PC-9 (cell line): ENCODE measurements at places on chromosomes 3 and 15. TPM values are rescaled to one million over a fixed set of nuclear protein-coding genes. Genes with fewer than 3 reads are reported as not detected.
A peak's percentile ranks its signal among the peaks of the same experiment; 100 is the strongest.

ABHD2 gene
- 86.8 and 148 TPM in 2 replicates for total RNA-seq

DNA sequence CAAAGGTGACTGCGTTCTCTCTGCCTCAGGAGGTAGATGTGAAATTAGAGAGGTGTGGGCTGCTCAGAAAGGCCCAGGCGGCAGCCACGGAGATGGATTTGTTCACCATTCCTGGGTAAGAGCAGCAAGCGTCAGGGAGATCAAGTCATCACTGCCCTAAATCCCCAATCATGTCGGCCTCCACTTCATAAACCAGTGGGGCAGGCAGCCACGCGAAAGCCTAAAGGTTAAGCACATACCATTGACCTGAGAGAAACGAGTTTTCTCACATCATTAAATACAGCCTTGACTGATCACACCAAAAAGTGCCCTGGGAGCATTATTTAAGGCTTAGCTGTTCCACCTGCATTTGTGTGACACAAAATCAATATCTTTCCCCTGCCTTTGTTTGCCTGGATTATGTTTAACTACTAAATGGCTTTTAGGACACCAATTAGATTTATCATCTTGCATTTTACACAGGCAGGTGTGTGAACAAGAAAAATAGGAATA is 50.7 kb upstream of the FOXB1 start:
- no peak overlapping the region for H3K4me3 ChIP-seq
- peaks cover 22% of the 10 kb centered on the region for H3K4me1 ChIP-seq
- peak; percentile 90 for DNase-seq
- H3K36me3 ChIP-seq, result no peaks in the 10 kb centered on the region
- H3K27me3 ChIP-seq, result no peaks in the 10 kb centered on the region
- H3K27ac ChIP-seq, result peak overlapping the region; percentile 67

- H3K36me3 ChIP-seq, result no peaks in the 10 kb centered on the region
- no peaks in the 10 kb centered on the region for H3K4me1 ChIP-seq
- DNase-seq, result no peak
- no peak overlapping the region for H3K4me3 ChIP-seq
Observed at GRCh38 chr15:64134345-64134829, 17.1 kb upstream of the SNX22 start.

GRCh38 chr15:38665586-38666305 is 101.1 kb upstream of the RASGRP1 start:
- no peak overlapping the region for H3K4me3 ChIP-seq
- H3K4me1 ChIP-seq, result no peaks in the 10 kb centered on the region
- no peaks in the 10 kb centered on the region for H3K36me3 ChIP-seq
- no peak overlapping the region for H3K27ac ChIP-seq
- H3K27me3 ChIP-seq, result no peaks in the 10 kb centered on the region

DNA sequence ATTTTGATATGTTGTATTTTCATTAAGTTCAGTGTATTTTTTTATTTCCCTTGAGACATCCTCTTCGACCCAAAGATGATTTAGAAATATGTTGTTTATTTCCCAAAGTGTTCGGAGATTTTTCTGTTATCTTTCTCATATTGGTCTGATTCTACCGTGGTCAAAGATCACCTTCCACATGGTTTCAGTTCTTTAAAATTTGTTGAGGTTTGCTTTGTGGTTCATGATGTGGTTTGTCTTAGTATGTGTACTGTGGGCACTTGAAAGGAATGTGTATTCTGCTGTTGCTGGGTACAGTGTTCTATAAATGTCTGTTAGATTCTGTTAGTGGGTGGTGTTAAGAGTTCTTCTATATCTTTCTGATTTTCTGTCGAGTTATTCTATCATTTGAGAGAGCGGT is 103.4 kb upstream of the FHIT start:
- no peak overlapping the region for H3K27ac ChIP-seq
- H3K4me1 ChIP-seq, result no peaks in the 10 kb centered on the region
- H3K27me3 ChIP-seq, result no peaks in the 10 kb centered on the region
- DNase-seq, result no peak
- H3K4me3 ChIP-seq, result no peak overlapping the region

GRCh38 chr15:24039683-24040082 is 352.6 kb upstream of the NDN start:
- H3K4me1 ChIP-seq, result no peaks in the 10 kb centered on the region
- H3K4me3 ChIP-seq, result no peak overlapping the region
- no peak for DNase-seq
- H3K27ac ChIP-seq, result no peak overlapping the region
- no peaks in the 10 kb centered on the region for H3K27me3 ChIP-seq

GRCh38 chr3:14200276-14200675 is 21.7 kb downstream of the LSM3 start:
- H3K4me1 ChIP-seq, result peaks cover 33% of the 10 kb centered on the region
- H3K27ac ChIP-seq, result no peak overlapping the region
- peaks cover 7% of the 10 kb centered on the region; the same call in 1 of the 2 replicates for H3K36me3 ChIP-seq
- no peak for DNase-seq
- no peak overlapping the region for H3K4me3 ChIP-seq

DNA sequence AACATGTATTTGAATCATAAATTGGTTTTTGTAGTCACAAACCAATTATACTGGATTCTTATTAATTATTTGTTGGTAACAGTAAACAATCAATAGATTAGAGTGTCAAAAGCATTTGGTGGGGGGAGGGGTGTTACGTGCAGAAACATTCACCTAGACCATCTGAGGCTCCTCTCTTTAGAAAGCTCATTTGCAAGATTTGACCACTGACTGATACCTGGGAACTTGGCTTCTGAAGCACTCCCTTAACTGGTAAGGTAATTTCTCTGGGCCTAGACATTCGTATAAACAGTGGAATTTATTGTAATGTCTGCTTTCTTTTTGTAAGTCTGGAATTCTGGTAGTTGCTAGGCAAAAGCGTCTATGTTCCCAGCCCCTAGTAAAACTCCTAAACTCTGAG is 243.8 kb upstream of the GBE1 start:
- H3K27me3 ChIP-seq, result no peaks in the 10 kb centered on the region
- no peak overlapping the region for H3K27ac ChIP-seq

DPPA2 gene
- not detected in 2 replicates for total RNA-seq

DNA sequence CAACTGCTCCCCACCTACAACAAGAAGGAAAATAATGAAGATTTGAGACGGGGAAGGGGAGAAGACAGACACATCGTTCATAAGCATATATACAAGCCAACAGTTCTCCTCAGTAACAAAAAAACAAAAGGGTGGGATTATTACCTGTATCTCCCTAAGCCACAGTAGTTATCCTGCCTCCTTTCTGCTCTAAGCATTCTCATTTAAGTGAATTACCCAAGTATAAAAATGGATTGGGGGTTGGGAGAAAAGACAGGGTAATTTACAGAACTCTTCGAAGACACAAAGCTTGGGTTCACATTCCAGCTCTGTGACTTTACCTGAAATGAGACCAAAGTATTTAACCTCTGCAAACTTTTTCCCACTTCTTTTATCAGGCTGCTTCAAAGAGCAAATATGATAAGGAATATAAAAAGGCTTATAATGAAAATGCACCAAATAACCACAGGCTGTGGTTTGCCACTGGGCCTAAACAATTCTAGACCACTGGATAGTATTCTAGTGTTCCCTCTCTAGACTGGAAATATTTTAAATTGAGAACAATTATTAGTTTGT is 64.4 kb downstream of the UACA start:
- H3K27me3 ChIP-seq, result no peaks in the 10 kb centered on the region
- no peak for DNase-seq
- H3K36me3 ChIP-seq, result no peaks in the 10 kb centered on the region
- H3K4me3 ChIP-seq, result no peak overlapping the region

- H3K4me1 ChIP-seq, result peaks cover 69% of the 10 kb centered on the region
- H3K4me3 ChIP-seq, result no peak overlapping the region
- H3K27ac ChIP-seq, result peak overlapping the region; percentile 59
- peak; percentile 92 for DNase-seq
- H3K36me3 ChIP-seq, result peaks cover 22% of the 10 kb centered on the region; the same call in 1 of the 2 replicates
Observed at GRCh38 chr3:158751316-158751715, 19.1 kb upstream of the RARRES1 start.

DNA sequence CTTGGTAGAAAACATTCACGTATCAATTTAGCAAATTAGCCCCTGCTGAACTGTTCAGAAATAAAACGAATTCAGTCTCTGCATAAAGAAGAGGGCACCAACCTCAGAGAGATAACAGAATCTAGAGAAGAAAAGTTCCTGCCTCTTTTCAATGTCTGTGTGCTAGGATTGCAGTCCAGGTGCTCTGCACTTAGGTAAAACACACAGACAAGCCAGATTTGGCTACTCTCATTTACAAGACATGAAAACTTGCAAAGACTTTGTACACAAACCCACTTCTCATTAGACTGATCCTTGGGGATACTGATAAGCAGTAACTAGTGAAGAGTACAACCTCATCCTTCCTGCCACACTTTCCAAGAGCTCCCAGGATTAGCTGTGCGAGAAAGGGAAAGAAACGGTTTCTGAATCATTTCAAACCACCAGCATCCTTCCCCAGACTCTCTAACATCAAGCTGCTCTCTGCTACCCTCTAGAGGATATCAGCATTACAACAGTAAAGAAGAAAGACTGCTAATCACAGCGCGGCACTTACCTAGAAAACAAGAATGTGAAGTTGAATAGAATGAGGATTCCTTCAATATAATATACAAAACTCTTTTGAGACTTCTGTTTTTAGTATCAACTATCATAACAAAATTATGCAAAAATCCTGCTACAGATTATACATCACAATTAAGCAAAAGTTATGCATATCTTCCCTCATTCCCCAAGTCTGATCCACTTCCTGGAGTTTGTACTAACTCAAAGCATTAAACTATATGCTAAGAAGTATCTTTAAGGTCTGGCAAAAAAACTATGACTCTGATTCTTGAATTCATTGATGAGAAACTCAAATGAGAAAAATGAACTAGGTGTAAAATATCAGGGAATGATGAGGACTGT is 306.4 kb downstream of the MAGI1 start:
- H3K36me3 ChIP-seq, result no peaks in the 10 kb centered on the region
- no peaks in the 10 kb centered on the region for H3K4me1 ChIP-seq
- H3K27ac ChIP-seq, result no peak overlapping the region
- no peaks in the 10 kb centered on the region for H3K27me3 ChIP-seq
- H3K4me3 ChIP-seq, result no peak overlapping the region
- DNase-seq, result peak; percentile 16

- DNase-seq, result no peak
- H3K27ac ChIP-seq, result no peak overlapping the region
- no peaks in the 10 kb centered on the region for H3K4me1 ChIP-seq
- no peaks in the 10 kb centered on the region for H3K36me3 ChIP-seq
- H3K4me3 ChIP-seq, result no peak overlapping the region
Observed at GRCh38 chr15:68207176-68207935, 2.2 kb upstream of the CALML4 start.

DNA sequence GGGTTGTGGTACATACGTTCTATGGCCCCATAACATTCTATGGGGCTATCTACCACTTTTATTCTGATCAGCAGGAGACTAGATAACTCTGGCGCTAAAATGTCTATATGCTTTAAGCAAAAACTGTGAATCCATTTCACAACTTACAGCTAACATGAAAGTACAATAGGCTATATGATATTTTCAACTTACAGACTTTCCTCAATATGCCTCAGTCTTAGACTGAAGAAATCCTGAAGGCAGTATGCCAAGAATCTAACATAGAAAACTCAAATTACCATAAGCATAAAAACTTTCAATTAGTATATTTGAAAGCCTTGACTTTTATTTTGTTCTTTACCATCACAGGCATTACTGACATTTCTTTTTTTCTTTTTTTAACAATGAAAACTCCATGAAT is 81.4 kb downstream of the CBLB start:
- no peaks in the 10 kb centered on the region for H3K36me3 ChIP-seq
- H3K27me3 ChIP-seq, result no peaks in the 10 kb centered on the region
- H3K4me1 ChIP-seq, result no peaks in the 10 kb centered on the region
- no peak for DNase-seq
- H3K27ac ChIP-seq, result no peak overlapping the region

NEO1 gene
- total RNA-seq, result 4.1 and 5.2 TPM in 2 replicates

DNA sequence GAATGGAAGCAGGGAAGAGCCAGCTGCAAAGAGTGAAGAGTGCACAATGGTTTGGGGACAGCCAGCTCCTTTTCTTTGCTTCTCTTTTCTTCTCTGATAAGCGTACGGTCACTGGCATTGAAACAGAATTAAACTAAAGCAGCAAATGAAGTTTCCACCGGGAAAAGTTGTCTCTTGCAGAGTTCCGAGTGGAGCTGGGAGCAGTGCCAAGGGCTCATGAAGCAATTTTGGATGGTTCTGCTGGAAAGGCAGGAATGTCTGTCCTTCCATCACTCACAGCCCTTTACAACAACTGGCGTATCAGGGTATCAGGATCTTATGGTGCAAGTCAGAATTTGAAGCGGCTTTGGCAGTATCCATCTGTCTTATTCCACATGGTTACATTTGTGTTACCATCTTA is 1042.9 kb downstream of the NTRK3 start:
- H3K4me3 ChIP-seq, result no peak overlapping the region
- H3K27ac ChIP-seq, result no peak overlapping the region

- H3K27ac ChIP-seq, result no peak overlapping the region
- DNase-seq, result no peak
Observed at GRCh38 chr3:149306751-149307434, 26.5 kb downstream of the TM4SF18 start.

- no peaks in the 10 kb centered on the region for H3K36me3 ChIP-seq
- H3K27me3 ChIP-seq, result no peaks in the 10 kb centered on the region
- no peak overlapping the region for H3K4me3 ChIP-seq
- H3K4me1 ChIP-seq, result no peaks in the 10 kb centered on the region
- no peak for DNase-seq
Observed at GRCh38 chr15:79432345-79433275, 474 bp downstream of the MINAR1 start.

GRCh38 chr3:158908187-158908734 is 106.4 kb downstream of the MFSD1 start:
- H3K4me1 ChIP-seq, result no peaks in the 10 kb centered on the region
- no peak for DNase-seq
- H3K27me3 ChIP-seq, result no peaks in the 10 kb centered on the region
- no peaks in the 10 kb centered on the region for H3K36me3 ChIP-seq

DNA sequence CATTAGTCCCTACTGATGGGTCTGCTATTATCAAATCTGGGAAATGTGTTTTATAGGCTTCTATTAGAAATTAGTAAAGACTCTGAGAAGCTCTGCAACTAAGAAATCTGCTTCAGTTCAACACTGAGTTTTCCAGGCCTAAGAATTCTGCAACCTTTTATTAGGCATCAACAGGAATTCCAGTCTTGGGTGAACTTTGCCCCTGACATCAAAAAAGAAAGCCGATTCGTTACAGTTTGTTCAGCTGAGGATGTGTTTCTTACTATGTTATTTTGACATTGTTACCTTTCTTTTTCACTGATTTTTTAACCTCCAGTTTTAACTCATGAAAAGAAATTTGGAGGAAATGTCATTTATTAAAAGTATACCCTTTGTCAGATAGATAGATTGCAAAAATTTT is 131.5 kb upstream of the KCNH8 start:
- no peak overlapping the region for H3K4me3 ChIP-seq
- no peaks in the 10 kb centered on the region for H3K27me3 ChIP-seq
- H3K27ac ChIP-seq, result no peak overlapping the region

GRCh38 chr3:187104933-187105332 is 34.4 kb downstream of the RPL39L start:
- no peak for DNase-seq
- no peaks in the 10 kb centered on the region for H3K4me1 ChIP-seq
- no peaks in the 10 kb centered on the region for H3K36me3 ChIP-seq
- H3K27ac ChIP-seq, result no peak overlapping the region

MOBP gene
- total RNA-seq, result not detected in 2 replicates

MME gene
- 1.7 and 2.1 TPM in 2 replicates for total RNA-seq

CELF6 gene
- total RNA-seq, result not detected in 2 replicates

- no peak overlapping the region for H3K27ac ChIP-seq
- no peaks in the 10 kb centered on the region for H3K36me3 ChIP-seq
- no peak for DNase-seq
Observed at GRCh38 chr3:175222356-175222755, 363.2 kb downstream of the NAALADL2 start.
